HS-27A (cell line): ENCODE measurements at places on chromosomes 7 and 10.
A peak's percentile ranks its signal among the peaks of the same experiment; 100 is the strongest.

DNA sequence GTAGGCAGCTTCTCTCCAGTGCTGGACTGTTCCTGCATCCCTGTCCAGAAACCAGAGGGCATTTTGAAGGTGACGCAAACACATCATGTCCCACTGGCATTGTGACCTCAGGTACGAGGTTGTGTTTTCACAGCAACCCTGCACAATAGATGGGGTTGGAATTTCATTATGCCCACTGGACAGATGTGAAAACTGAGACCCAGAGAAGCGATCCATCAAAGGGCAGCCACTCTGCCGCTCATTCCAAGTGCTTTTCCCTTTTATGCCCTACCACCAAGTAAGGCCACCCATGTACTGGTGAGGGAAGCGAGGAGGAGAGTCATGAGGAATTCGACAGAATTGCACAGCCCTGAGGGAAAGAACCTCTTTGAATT, 63.3 kb downstream of the CALML3 start:
- no peak for DNase-seq

- no peak for DNase-seq
Measured at GRCh38 chr10:21523557-21524008, 1.9 kb downstream of the SKIDA1 start.

DNA sequence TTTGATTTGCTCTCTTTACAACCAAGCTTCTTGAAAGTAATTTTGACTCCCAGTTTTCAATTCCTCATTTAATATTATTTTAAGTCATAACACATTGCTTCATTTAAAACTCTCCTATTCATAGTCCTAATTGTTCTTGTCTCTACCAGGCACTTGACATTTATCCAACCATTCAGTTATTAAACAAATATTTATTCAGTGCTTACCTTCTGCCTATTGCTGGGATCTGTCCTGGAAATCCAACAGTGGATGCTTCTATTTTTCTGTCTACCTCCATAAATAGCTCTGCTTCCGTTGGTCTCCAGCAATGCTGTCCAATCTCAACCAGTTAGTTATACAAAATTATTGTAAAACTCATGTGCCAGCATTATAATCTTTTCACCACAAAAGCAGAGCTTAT, 615.1 kb downstream of the ZWINT start:
- DNase-seq = no peak

- peak; percentile 19 for DNase-seq
Measured at GRCh38 chr7:142854372-142855113, at the start of gene EPHB6. TSS of gene EPHB6 (plus strand) at chr7:142855076. CDS start at chr7:142863228, 8,152 bp downstream.

GRCh38 chr10:1724921-1725488, 12.3 kb downstream of the ADARB2 start:
- DNase-seq = no peak

DNA sequence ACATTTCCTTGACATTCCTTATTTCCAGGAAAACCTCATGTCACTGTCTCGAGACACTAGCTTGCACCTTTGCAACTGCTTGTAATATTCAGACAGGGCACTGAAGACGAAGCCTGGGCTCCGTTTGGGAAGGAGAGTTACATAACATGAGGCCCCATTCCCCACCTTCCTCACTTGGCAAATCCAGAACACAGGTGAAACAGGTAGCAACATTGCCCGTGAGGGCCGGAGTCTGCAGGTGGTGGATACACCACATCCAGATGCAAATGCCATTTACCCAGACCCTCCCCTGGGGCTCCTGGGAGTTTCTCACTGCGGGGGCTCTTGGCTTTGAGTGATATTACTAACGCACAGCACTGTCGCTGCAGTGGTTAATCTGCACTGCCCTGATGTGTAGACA, 491.0 kb downstream of the PTPRN2 start:
- no peak for DNase-seq

DNA sequence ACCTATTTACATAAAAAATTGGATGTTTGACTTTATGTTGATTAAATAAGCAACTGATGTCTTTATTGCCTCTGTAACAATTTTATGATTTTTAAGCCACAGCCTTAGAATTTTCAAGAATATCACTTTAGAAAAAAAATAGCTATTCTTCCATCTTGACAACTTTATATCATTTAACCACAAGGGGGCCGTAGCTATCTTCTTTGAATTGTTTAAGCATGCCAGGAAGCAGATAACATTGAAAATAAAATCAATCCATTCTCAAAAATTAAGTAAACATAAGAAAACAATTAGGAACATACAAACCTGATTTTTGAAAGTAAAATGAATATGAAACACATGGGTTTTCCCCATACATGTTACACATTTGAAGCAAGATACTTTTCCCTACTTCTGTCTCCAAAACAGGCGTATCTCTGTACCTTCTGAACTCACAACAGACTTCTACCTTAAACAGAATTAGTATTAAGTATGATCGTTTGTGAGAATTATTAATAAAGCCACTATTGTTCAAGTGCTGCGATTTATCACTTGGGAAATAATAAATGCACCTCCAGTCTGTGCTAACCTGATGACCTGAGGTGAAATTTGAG, 209.0 kb downstream of the CACNA2D1 start:
- peak; percentile 17 for DNase-seq

GRCh38 chr10:3393958-3394357, 221.4 kb upstream of the PITRM1 start:
- no peak for DNase-seq

DNA sequence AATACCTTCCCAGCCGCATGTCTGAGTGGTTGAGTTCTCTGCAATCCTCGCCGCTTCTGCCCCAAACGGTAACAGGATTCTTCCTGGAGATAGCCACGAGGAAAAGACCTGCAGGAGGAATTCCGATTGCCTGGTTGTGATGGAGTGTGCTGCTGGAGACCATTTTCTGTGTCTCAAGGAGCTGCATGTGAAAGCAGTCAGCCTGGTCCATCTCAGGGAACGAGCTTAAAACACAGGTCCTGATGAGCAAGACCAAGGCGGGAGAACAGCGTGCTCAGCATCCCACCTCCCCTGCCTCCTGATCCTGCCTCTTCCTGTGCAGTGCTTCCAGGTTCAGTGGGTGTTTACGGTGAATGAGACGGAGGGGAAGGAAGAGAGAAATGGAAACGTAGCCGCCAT, 26.5 kb downstream of the VIPR2 start:
- no peak for DNase-seq

DNA sequence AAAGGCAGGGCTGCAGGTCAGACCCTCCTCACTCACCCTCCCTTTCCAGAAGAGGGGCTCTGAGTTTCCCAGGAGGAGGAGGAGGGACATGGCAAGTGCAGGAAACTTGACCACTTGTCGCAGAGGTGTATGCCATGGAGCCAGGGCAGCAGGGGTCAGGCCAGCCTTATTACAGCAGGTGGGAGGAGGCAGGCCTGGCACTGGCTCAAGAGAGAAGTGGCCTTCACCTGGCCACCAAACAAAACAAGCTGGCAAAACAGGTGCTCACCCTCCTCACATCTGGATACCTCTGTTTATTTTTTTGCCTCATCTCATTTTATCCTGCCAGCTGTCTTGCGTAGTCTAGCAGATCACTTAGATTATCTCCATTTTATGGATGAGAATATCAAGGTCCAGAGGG, 12.5 kb downstream of the COL13A1 start:
- no peak for DNase-seq

DNA sequence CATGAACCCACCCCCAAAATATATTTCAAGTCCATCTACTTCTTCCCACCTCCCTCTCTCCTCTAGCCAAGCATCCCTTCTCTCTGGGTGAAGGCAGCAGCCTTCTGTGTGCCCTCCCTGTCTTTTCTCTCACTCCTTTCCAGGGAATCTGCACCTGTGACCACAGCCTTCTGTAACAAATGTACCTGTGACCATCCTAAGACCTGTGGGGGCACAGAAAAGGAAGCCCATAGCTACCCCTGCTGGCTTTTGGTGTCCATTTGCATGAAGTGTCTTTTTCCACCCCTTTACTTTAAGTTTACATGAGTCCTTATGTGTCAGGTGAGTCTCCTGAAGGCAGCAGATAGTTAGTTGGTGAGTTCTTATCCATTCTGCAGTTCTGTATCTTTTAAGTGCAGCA, 2.0 kb upstream of the TBXAS1 start:
- DNase-seq = no peak

- no peak for DNase-seq
Measured at GRCh38 chr7:129495987-129496386, 6.3 kb upstream of the SMKR1 start.

- no peak for DNase-seq
Measured at GRCh38 chr10:69878038-69878437, 76.3 kb downstream of the COL13A1 start.

DNA sequence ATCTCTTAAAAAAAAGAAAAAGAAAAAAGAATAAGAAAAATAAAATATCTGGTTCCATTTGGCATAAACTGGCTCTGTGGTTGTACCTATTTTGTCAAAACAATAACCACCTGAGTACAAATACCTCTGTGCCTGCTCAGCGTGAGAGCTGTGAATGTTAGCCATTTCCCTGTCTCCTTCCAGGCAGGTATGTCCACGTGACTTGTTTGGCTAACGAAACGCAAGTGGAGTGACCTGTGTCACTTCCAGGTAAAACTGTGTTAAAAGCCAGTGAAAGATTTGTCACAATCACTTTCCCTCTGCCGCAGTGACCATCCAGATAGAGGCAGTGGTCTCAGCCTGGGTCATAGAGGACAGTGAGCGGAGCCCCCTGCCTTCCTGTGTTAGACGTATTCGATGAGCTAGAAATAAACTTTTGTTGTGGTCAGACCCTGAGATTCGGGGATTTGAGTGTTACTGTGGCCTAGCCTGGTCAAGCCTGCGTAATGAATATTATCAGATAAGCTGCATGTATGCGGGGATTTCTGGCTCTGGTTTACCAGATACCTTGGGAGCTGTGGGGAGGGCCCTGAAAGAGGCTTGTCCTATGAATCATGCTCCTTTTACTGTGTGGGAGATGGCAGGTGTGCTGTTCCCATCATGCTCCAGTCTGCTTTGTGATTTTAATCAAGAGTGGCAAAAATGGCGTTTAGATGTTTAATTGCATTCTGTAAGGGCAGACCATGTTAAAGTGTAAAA, 3.8 kb downstream of the PTER start:
- DNase-seq = no peak

- DNase-seq = no peak
Measured at GRCh38 chr7:149764481-149765398, 8.6 kb downstream of the ZNF467 start.

- no peak for DNase-seq
Measured at GRCh38 chr10:24432478-24433416, 223.8 kb downstream of the KIAA1217 start.

DNA sequence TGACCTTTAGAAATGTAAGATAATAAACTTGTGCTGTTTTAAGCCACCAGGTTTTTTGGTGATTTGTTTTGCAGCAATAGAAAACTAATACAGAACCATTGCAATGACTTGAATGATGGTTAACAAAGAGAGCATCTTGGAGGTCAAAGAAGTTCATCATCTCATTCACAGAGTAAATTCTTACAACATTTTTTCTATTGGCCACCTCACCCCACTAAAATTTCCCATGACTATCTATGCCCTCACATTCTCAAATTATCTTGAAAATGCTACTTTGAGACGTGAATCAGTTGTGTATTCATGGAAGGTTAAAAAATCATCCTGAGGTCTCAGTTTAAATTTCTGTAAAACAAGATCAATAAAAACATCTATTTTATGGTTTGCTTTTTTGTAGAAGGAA, 754.2 kb downstream of the SORCS1 start:
- no peak for DNase-seq
